ENCODE measurements at places on chromosomes 13 and 19. TPM values are rescaled to one million over a fixed set of nuclear protein-coding genes. Genes with fewer than 3 reads are reported as not detected.
A peak's percentile ranks its signal among the peaks of the same experiment; 100 is the strongest.

- H3K27ac ChIP-seq: no peak overlapping the region
- no peaks in the 10 kb centered on the region for H3K4me1 ChIP-seq
- no peaks in the 10 kb centered on the region for H3K36me3 ChIP-seq
- no peak for DNase-seq
- no peak overlapping the region for H3K4me3 ChIP-seq
Measured at GRCh38 chr13:73870036-73870741, 264.0 kb downstream of the KLF12 start.

- H3K27ac ChIP-seq: no peak overlapping the region
- H3K4me1 ChIP-seq: no peaks in the 10 kb centered on the region
- H3K36me3 ChIP-seq: peaks cover 6% of the 10 kb centered on the region
- no peaks in the 10 kb centered on the region for H3K27me3 ChIP-seq
- no peak for DNase-seq
Measured at GRCh38 chr13:81017513-81018152, 676.7 kb upstream of the SPRY2 start.

- no peaks in the 10 kb centered on the region for H3K27me3 ChIP-seq
- peaks cover 43% of the 10 kb centered on the region for H3K36me3 ChIP-seq
- no peaks in the 10 kb centered on the region for H3K4me1 ChIP-seq
- H3K4me3 ChIP-seq: no peak overlapping the region
- H3K27ac ChIP-seq: no peak overlapping the region
Measured at GRCh38 chr19:6378041-6378440, 2.3 kb upstream of the PSPN start.

- no peaks in the 10 kb centered on the region for H3K4me1 ChIP-seq
- H3K36me3 ChIP-seq: no peaks in the 10 kb centered on the region
- no peak overlapping the region for H3K27ac ChIP-seq
- no peaks in the 10 kb centered on the region for H3K27me3 ChIP-seq
- no peak overlapping the region for H3K4me3 ChIP-seq
Measured at GRCh38 chr13:53104136-53104535, 75.5 kb downstream of the OLFM4 start.

DNA sequence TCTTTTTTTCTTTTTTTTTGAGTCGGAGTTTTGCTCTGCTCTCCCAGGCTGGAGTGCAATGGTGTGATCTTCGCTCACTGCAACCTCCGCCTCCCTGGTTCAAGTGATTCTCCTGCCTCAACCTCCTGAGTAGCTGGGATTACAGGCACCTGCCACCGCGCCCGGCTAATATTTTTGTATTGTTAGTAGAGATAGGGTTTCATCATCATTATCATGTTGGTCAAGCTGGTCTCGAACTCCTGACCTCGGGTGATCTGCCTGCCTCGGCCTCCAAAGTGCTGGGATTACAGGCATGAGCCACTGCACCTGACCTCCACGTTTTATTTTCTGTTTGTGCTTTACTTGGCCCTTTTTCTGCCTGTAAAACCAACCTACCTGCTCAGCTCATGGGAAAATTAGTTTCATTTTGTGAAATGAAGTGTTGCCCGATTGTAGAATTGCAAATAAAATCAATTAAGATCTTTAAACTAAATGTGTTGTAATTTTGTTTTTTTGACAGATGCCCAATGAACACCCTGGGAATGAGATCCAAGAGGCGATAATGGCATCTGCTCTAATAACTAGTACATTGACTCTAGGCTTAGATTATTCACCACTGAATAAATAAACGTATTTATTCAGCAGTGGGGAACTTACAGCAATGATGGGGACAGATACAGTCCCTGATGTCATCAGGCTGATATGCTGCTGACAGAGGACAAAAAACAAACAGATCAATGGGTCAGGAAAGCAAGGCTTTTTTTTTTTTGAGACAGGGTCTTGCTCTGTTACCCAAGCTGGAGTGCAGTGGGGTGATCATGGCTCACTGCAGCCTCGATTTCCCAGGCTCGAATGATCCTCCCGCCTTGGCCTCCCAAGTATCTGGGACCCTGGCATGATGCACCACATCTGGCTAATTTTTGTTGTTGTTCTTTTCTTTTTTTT is 2.2 kb upstream of the RAB11B start:
- no peaks in the 10 kb centered on the region for H3K27me3 ChIP-seq
- H3K4me1 ChIP-seq: no peaks in the 10 kb centered on the region
- DNase-seq: no peak
- no peak overlapping the region for H3K4me3 ChIP-seq
- H3K27ac ChIP-seq: no peak overlapping the region

DNA sequence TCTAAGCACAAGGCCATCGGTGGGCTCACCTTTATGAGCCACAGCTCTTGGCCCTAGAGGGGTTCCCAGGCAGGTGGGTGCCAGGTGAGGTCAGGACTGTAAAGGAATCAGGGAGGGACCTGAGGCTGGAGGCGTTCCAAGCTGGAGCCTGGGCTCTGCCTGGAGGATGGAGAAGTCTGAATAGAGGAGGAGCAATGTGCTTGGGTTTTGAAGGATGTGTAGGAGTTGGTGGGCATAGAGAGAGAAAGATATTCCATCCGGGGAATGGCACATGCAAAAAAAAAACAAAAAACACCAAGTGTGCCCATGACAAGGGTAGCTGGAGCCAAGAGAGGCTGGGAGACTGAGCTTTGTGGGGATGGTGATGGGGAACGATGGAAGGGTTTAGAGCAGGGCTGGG is 2.4 kb downstream of the GRIN3B start:
- peaks cover 10% of the 10 kb centered on the region for H3K27me3 ChIP-seq
- DNase-seq: no peak
- peak overlapping the region; percentile 4 for H3K4me3 ChIP-seq
- H3K27ac ChIP-seq: no peak overlapping the region

DNA sequence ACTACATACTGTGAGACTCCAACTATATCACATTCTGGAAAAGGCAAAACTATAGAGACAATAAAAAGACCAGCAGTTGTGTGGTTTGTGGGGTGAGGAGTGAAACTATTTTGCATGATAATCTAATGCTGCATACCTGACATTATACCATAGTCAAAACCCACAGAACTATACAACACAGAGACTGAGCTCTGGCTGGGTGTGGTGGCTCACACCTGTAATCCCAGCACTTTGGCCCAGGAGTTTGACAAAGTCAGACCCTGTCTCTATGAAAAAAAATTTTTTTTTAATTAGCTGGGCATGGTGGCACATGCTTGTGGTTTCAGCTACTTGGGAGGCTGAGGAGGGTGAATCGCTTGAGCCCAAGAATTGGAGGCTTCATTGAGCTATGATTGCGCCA is 11.9 kb downstream of the ZNF541 start:
- no peak overlapping the region for H3K27ac ChIP-seq
- no peak for DNase-seq
- no peaks in the 10 kb centered on the region for H3K27me3 ChIP-seq
- H3K36me3 ChIP-seq: no peaks in the 10 kb centered on the region
- 0 out of 2 replicates have a peak, but pooled peaks cover 3% of the 10 kb centered on the region for H3K4me1 ChIP-seq
- H3K4me3 ChIP-seq: no peak overlapping the region

- no peak for DNase-seq
- H3K27ac ChIP-seq: no peak overlapping the region
- no peaks in the 10 kb centered on the region for H3K4me1 ChIP-seq
- no peak overlapping the region for H3K4me3 ChIP-seq
- no peaks in the 10 kb centered on the region for H3K36me3 ChIP-seq
Measured at GRCh38 chr13:25455146-25455545, 83.4 kb downstream of the ATP8A2 start.

The CDX2 gene
- total RNA-seq: not detected

The PSG1 gene
- not detected for total RNA-seq

The AMH gene
- total RNA-seq: 70.2 TPM

The NALCN gene
- total RNA-seq: 0.09 TPM

The SIGLEC10 gene
- not detected for total RNA-seq

The ERICH4 gene
- not detected for total RNA-seq

All from H9 (cell line).